Colonic mucosa (tissue), 4 donors: ENCODE measurements at places on chromosomes 6 and 20.

- no peak for DNase-seq
Observed at GRCh38 chr20:10541668-10542411, 106.7 kb downstream of the SLX4IP start.

DNA sequence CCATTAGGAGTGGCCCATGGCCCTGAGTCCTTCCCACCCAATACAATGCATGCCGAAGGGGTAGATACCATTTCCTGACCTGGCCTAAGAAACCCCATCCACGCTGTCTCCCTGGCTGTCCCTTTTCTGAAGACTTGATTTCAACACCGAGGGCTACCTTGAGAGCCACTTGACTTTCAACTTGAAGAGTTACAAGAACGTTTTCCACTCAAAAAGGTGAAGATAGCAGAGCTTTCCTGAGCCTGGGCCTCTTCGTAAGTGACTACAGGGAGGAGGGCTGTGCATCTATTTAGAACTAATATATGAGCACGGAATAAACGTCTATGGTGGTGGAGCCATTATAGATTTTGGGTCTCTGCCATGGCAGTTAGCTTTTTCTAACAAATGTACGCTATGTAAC lies 14.4 kb upstream of the PPP1R14C start:
- DNase-seq, result no peak

DNA sequence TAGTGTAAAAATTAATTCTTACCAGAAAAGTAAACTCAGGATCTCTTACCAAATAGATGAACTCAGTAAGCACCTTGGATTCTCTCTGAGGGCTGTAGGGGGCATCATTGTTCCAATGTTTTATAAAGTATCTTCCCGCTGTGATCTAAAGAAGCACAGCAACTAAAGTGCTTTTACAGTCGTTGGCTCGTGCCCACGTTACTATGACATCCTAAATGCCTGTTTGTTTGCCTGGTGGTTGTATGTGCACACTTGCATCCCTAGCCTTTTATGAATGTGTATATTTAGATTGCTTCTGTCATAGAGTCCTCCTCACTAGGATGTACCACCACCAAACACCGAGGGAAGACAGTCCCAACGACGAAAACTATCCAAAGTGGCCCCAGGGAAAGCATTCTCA lies 34.5 kb downstream of the SLX4IP start:
- DNase-seq, result peak; percentile 44

DNA sequence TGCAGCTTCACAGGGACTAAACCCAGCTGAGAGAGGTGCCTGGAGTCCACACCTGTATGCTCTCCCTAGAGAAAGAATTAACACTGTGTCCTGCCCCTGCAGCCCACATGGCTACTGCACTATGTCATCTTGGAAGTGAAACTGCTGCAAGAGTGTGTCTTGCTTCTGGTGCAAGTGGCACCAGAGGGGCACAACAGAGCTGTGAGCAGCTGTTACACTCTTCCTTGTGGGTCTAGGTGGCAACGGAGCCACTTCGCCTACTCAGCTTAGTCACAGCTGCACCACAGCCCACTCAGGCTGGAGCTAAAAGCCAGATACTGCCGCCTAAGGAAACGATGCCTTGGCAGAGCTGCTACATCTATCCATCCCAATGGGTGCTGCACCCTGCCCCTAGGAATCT lies 391.4 kb downstream of the COL12A1 start:
- DNase-seq, result no peak

GRCh38 chr20:37622728-37623127 lies 71.1 kb upstream of the CTNNBL1 start:
- no peak for DNase-seq
